ENCODE measurements at places on chromosomes 5 and 9.

DNA sequence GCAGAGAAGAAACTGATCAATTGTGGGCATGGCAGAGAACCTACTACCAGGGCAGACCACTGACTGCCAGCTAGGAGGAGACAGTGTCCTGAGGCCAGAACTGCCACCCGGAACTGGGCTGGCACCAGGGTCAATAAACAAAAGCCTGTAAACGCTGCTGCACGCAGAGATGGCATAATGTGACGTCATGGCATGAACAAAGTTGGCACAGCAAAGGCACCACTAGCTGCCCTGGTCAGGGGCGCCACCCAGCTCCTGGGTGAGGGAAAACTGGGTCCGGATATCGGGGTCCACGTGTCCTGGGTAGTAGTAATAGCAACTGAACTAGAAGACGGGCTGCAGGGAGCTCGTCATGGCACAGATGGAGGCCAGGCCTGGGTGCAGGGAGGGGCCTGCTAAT, 32.1 kb downstream of the DYNC2I2 start:
- DNase-seq: no peak

- peak; percentile 51 for DNase-seq
These were observed 71.4 kb downstream of the SEMA4D start for GRCh38 chr9:89426384-89426961.

DNA sequence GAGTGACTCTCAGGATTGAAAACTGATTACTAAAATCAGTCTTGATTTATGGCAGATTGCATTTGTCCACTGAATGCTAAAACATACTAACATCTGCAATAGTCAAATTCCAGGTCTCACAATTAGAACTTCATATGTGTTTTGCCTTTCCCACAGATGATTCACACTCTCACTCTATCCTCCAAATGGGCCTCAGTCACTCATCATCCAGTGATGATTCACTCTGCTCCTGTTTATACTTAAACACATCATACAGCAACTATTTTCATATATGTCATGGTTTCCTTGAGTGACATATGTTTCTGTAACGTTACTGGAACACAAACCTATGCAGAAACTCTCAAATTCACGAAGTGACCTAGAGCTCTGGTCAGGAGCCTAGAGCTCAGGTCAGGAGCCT, 512.9 kb downstream of the HINT1 start:
- DNase-seq: no peak

GRCh38 chr9:8085986-8086385, 286.4 kb upstream of the DMAC1 start:
- no peak for DNase-seq

- no peak for DNase-seq
These were observed 74.7 kb downstream of the PTTG1 start for GRCh38 chr5:160496334-160496733.

- DNase-seq: no peak
These were observed 15.5 kb upstream of the FAM120AOS start for GRCh38 chr9:93468763-93469456.

DNA sequence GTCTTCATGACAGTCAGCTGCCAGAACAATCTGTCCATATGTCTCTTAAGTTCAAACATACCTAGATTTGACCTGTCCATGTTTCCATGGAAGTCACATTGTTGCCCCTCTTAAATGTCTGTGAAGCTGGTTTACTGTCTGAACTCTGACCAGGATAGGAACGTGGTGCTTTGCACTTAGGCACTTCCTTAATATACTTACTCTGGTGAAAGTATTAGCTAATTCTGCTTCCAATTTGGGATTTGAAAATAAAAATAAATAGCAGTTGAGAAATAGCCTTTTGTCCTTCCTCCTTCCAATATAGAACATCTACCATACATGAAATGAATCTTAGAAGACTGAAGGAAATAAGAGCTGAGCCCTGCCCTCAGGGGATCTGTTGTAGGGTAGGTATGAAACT, 524.5 kb upstream of the CLINT1 start:
- DNase-seq: no peak

DNA sequence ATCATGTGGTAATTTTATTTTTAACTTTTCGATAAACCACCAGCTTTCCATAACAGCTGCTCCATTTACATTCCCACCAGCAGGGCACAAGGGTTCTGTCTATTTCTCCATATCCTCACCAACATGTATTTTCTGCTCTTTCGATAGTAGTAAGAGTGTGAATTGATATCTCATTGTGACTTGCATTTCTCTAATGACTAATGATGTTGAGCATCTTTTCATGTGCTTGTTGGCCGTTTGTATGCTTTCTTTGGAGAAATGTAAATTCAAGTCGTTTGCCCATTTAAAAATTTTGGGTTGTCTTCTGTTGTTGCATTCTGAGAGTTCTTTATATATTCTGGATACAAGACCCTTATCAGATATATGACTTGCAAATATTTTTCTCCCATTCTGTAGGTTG, 45.9 kb downstream of the PSD2 start:
- no peak for DNase-seq

DNA sequence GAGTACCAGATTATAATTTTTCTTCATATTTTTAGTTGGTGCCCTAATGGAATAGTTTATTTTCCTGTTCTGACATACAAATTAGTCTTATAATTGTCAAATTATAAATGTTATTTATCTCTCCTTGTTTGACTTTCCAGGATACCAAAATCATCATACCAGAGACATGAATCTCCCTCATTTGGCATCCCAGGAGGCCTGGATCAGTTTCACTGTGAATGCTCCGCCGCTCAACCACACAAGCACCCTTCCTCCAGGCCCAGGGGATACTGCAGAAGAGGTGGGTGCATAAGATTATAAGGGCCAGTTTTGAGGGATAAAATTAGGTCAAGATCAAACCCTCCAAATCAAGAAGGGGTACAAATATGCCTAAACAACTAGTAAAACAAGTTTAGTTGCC, 1229.3 kb downstream of the CDH12 start:
- no peak for DNase-seq

DNA sequence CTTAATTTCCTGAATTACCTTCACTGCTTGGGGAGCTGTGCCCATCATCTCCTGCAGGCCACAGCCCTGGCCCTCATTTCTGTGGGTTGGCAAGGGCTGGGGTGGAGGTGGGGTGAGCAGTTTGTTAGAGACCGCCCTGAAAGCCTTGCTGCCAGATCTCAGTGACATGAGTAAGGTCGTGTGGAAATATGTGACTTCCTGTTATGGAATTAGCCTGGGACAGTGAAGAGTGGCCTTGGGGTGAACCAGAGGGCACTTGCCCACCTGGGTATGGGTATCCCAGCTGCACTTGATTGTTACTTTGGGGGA, 2.5 kb upstream of the HNRNPAB start:
- no peak for DNase-seq

GRCh38 chr9:92635760-92636159, 34.2 kb downstream of the IPPK start:
- no peak for DNase-seq

DNA sequence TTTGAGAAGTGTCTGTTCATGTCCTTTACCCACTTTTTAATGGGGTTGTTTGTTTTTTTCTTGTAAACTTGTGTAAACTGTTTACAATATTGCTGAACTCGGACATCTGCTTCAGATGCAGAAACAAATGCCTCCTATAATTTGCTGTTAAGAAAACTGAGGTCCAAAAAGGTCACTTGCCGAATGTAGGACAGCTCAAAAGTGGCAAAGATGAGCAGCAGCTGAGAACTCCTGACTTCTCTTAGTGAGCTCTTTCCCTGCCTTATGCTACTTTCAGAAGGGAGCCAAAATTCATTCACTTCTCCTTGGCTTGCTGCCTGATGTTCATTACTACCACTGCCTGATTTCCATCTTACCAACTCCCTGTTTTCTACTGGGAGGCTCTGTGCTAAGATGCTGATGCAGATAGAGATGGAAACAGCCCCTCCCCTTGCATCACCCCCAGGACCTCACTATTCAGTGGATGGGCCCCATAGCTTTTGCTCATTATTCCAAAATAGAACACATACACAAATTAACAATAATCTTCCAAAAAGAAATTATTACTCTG, 60.1 kb downstream of the SEMA6A start:
- DNase-seq: no peak

DNA sequence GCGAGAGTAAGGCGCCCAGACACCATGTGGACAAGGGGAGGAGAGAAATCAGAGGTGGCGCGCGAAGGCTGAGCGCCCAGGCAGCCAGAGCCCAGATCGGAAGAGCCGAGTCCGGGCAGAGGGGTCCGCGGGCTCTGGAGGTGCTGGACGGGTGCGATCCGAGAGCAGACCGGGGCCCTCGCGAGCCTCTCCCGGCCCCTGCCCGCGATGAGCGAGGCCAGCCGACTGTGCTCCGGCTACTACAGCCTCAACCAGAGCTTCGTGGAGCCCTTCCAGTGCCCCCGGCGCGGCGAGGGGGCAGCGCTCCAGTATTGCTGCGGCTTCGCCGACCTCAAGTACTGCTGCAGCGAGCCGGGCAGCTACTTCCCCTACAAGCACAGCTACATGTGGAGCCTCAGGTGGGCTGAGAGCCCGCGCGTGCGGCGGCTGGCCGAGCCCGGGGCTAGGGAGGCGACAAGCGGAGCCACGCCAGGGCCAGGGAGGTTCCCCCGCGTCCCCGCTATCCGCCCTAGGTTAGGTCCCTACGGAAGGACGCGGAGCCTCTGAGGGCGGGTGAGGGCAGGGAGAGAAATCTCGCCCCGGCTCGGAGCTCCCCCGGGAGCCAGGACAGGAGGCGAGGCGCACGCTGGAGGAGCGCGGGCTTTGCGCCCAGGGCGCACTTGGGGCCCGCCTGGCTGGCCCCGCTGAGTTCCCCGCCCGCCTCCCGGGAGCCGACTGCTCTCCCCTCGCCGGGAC, at the start of gene SHISAL2B:
Gene SHISAL2B (plus strand): TSS at position 87 of the 735 bp plus-strand sequence. CDS start 121 bp downstream, at position 208.
- no peak for DNase-seq

DNA sequence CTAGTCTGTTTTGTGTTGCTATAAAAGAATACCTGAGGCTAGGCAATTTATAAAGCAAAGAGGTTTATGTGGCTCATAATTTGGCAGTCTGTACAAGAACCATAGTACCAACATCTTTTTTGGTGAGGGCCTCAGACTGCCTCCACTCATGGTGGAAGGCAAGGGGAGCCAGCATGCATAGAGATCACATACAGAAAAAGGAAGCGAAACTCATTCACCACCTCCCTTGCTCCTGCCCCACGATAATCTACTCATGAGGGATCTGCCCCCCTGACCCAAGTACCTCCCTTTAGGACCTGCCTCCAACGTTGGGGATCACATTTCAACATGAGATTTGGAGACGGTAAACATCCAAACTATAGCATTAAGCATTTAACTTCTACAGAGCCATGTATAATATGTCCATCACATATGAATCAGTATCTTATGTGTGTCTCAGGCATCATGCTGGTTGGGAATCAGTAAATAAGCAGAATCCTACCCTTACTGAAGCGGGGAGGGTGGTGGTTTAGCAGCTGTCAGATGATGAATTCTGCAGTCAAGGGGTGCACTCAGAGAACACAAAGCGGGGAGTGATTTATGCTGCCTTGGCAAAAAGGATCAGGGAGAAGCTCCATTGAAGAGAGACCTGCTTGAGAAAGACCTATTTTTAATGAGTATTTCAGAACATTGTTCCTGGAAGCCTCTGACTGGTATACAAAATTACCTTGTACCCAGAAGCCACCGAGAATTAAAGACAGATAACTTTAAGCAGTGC, 34.8 kb downstream of the HMGXB3 start:
- DNase-seq: no peak

- peak; percentile 95 for DNase-seq
These were observed at the start of gene PDLIM7 for GRCh38 chr5:177497292-177498012. TSS of gene PDLIM7 (minus strand) at chr5:177497604. CDS start at chr5:177496512, 1,092 bp downstream.

DNA sequence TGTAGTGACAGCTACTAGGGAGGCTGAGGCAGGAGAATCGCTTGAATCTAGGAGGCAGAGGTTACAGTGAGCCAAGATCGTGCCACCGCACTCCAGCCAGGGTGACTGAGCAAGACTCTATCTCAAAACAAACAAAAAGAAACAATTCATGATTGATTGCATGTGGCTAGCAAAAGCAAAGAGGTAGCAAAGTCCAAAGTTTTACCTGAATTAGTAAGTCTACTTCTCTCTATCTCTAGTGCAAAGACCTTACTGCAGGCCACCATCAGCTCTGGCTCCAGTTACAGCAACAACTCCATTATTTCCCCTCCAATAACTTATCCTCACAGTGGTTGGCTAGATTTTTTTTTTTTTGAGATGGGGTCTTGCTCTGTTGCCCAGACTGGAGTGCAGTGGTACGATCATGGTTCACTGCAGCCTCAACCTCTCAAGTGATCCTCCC, 6.2 kb upstream of the SAR1B start:
- no peak for DNase-seq

GRCh38 chr9:135533674-135534073, 12.3 kb upstream of the OBP2A start:
- no peak for DNase-seq

- no peak for DNase-seq
These were observed 132.3 kb downstream of the ZNF608 start for GRCh38 chr5:124614105-124614504.

- peak; percentile 5 for DNase-seq
These were observed 111.6 kb downstream of the WNK2 start for GRCh38 chr9:93295456-93296076.

DNA sequence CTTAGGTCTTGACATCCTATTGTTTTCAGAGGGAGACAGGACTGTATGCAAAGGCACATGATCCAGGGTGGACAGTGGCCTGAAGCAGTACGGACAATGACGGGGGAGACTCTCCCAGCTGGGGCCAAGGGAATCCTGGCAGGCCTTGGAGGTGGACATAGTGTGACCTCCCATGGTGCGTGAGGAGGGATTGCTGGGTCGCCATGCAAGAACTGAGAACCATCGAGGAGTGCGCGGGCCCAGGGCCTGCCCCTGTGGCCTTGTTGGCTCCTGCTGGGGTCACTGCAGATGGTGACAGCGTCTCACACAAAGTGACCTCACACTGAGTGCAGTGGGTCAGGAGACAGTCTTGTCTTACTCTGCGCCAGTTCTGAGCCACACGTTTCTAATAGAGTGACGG, 192.4 kb downstream of the GADD45G start:
- DNase-seq: no peak

DNA sequence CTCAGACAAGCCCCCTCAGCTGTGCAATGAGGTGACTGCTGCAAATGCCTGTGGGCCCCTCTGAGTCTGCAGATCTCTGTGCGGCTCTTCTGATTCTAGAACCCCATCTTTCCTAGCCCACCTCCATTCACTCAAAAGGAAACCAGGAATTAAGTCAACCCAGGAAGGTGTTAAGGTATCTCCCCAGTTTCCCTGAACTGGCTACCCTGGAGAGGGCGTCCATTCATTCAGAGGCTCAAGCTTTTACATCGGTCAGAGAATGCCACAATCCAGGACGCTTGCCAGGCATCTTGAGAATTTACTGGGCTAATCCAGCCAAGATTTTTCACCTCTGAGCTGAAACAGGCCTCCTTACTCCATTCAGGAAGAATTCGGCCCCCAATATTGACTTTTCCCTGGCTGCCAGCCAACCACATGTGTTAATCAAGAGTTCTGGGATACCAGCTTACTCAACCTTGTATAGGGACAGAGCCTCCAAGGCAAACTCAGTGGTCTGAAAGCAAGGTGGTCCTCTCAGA, 889 bp upstream of the ADAMTS12 start:
- DNase-seq: no peak

DNA sequence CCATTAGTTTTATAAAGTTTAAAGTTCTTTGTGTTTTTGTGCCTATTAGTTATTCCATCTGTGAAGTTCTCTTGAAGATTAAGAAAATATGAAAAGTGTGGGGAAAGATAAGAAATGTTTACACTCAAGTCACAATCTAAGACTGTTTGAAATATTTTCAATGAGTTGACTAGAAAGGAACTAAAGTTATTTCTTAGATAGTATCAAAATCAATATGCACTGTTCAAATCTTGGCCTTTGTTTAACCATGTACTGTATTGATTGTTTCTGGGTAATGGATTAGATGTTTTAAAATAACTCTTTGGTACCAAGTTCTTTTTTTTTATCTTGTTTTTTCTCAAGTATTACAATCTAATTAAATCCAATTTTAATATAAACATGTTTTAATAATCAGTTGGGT, 46.0 kb downstream of the SMC5 start:
- DNase-seq: no peak

All from activated CD4-positive, alpha-beta T cell treated with anti-CD3 and anti-CD28 coated beads, Interleukin-2, amount 10 ng/mL, durations not matched to agents 7 days and 5 days (primary cell).